ENCODE measurements at places on chromosomes 12 and 14.

DNA sequence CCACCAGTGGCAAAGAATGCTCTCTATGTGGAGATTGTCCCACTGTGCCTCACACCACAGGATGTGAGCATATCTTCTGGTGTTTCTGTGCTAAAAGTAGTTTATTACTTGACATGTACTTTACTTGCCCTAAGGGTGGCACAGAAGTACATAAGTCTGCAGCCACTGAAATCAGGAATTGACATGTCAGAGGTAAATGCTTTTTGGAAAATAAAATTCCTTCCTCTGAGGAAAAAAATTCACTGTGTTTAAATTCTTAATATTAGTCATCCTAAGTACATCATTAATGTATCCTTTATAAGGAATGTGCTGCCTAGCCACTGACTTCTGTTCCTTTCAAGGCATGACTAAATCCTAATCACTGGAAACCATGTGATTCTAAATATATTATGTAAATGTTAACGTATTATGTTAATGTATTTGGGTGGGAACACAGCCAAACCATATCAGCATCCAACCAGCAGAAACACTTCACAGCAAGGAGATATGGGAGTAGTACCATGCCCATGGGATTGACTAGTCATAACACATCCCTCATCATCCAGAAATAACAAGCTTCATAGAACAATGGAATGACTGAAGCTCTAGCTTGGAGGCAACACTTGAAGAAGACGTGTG, 239.7 kb upstream of the PPFIA2 start:
- DNase-seq: no peak

DNA sequence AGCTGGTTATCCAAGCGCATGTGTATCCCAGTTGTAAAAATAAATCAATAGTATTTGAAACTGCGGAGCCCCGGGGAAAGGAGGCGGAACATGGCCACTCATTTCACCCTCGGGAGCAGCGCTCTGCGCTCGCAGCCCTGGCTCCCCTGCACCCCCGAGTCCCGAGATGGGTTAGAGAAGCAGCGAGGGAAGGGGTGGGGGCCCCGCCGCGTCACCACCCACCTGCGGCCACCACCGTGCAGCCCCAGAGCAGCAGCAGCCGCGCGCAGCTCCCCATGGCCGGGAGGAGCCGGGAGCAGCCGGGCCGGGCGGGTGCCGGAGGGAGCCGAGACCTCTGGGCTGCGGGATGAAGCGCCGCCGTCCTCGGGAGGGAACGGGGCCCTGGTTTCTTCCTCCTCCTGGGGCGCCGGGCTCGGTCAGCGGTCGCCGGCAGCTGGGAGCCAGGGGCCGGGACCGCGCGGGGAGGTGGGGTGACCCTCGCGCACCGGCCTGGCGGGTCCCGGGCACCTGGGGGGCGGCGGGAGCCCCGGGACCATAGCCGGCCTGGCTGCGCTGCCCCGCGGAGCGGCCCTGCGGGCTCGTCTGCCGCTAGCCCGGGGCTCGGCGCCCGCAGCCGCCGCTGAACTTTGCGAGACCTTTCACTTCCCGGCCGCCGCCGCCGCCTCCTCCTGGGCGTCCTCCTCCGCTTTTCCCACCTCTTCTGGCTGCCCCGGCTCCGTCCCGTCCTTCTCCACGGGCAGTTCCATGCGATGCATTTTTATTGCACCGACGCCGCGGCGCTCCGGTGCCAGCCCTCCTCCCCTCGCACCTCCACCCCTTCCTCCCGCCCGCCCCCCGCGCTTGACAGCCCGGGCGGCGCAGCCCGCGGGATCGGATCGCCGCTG, at the start of gene NTN4:
Gene NTN4 (minus strand): TSS at position 732 of the 884 bp plus-strand sequence. CDS start 455 bp downstream, at position 277.
- DNase-seq: peak; percentile 19

- no peak for DNase-seq
Measured at GRCh38 chr12:26870491-26871419, 37.8 kb upstream of the ITPR2 start.

DNA sequence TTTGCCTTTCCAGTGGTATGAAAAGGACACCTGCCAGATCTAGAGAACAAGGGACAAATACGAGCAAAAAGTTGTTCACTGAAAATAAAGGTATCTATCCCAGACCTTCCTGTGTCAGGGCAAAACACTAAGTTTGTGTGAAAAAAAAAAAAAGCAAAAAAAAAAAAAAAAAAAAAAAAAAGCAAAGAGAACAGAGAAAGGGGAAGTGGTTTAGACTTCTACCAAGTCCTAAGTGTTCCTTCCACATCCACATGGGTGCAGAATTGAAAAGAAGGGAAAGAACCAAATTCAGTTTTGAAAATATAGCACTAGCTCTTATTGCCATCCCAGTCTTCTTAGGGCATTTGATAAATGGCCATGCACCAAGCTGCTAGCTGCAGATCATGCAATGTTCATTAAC, 41.7 kb downstream of the ZCRB1 start:
- DNase-seq: no peak

DNA sequence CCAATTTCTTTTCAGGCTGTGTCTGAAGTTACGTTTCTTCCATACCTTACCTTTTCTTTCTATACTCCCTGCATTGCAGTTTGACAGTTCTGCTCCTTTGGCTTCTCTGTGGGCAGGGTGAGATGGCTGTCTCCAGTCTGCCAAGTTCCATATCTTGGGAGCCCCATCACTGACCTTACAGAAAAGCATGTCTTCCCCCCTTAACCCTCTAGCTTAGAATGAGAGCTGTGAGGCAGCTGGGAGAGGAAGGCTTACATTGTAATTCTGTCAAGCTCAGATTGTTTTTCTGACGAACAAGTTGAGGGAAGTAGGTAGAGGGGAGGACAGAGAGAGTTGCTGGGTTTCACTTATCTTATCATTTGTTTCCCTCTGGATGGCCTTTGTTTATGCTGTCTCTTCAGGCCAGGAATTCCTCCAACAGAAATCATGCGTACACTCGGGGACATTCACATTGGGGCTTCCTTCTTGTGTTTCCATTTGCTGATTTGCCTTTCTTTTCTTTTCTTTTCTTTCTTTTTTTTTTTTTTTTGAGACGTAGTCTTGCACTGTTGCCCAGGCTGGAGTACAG, 9.3 kb downstream of the DAAM1 start:
- no peak for DNase-seq

GRCh38 chr14:91125271-91125660, 11.4 kb downstream of the DGLUCY start:
- no peak for DNase-seq
